ENCODE measurements at places on chromosomes 12 and 14.

- DNase-seq, result peak; percentile 38
Measured at GRCh38 chr14:106372870-106373652, 846.7 kb downstream of the TMEM121 start.

DNA sequence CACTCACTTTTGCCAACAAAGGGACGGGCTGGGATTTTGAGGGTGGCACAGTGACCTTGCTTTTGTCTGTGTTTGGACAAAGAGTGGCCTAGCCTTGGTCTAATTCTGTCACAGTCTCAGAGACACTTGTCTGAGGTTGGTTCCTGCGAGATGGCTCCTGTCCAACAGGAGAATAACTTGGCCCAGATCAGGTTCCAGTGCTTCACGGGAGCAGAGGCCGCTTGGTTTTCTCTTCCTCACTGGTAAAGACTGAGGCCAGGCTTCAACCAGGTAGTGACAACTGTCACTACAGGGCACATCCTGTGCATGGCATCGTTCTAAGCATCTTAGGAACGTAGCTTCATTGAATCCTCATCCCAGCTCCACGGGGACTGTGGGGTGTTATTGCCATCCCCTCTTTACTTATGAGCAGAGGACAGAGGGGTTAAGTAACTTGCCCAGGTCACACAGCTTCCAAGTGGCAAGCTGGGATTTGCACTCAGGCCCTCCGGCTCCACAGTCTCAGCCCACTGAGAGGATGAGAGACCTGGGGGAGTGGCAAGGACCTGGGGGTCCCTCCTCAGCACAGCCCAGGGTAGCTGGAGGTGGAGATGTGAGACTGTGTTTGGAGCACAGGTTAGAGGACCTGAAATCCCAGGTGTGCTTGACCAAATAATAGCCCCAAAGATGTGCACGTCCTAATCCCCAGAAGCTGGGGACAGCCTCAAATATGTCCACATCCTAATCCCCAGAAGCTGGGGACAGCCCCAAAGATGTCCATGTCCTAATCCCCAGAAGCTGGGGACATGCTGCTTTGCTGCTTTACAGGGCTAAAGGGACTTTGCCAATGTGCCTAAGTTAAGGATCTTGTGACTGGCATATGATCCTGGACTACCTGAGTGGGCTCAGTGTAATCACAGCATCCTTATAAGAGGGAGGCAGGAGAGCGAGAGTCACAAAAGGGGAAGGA, 179.2 kb upstream of the RTL1 start:
- no peak for DNase-seq

DNA sequence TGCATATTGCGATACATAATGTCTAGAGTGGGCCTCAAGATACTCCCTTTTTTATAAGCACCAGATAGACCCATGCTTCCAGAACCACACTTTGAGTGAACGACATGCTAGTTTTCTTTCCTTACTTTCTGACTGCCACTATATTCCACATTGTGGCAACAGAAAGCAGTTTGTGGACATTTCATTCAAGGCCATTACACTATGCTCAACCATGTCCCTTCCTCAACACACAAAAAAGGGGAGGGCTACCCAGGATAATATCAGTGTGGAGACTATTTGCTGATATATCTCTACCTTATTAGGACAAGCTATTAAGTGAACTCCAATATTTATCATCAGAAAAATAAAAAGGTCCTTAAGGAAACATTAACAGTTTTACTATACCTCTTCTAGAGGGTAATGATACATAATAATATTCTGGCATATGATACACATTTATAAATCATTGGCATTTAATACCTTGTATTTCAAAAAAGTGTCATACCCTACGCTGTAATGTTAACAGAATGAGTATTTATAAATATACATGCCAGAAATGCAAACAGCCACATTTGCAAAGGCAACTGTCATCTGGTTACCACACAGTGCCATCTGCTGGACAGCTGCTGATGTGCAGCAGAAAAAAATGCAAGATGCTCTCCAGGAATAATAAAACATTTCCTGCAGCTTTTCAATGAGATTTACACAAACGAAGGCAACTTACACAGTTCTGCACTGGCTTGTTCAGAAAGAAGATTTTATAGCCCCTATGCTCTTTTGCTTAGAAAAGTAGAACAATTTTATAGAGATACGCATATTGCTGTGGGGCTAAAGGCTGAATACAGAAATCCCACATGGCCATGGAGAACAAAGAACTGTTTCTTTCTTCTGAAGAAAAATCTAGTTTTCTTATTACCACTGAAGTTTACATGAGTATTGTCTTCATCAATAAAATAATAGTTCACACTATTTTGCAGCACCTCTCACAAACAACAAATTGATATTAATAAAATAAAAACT, 182.2 kb upstream of the GRIP1 start:
- peak; percentile 22 for DNase-seq

GRCh38 chr12:53327435-53328042, 6.1 kb upstream of the AAAS start:
- DNase-seq, result no peak

DNA sequence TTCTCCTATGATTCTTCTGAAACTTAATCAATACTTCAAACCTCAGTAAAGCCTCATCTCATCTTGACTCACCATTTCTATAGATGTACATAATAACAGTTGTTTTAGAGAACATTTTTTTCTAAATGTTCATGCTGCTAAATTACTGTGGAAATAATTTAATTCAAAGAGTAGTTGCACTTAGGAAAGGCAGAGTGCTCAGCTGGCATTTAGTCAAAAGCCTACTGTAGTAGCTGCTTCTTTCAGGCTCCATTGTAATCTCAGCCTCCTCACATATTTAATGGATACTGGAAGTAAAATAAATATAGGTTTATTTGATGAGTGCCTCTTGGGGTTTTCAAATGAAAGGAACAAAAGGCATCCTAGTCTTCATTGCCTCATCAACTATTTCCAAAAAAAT, 325.0 kb downstream of the CCER1 start:
- peak; percentile 86 for DNase-seq

GRCh38 chr12:25276199-25276937, 25.6 kb upstream of the KRAS start:
- DNase-seq, result peak; percentile 18

GRCh38 chr12:28973491-28973890, 175.6 kb upstream of the FAR2 start:
- no peak for DNase-seq

DNA sequence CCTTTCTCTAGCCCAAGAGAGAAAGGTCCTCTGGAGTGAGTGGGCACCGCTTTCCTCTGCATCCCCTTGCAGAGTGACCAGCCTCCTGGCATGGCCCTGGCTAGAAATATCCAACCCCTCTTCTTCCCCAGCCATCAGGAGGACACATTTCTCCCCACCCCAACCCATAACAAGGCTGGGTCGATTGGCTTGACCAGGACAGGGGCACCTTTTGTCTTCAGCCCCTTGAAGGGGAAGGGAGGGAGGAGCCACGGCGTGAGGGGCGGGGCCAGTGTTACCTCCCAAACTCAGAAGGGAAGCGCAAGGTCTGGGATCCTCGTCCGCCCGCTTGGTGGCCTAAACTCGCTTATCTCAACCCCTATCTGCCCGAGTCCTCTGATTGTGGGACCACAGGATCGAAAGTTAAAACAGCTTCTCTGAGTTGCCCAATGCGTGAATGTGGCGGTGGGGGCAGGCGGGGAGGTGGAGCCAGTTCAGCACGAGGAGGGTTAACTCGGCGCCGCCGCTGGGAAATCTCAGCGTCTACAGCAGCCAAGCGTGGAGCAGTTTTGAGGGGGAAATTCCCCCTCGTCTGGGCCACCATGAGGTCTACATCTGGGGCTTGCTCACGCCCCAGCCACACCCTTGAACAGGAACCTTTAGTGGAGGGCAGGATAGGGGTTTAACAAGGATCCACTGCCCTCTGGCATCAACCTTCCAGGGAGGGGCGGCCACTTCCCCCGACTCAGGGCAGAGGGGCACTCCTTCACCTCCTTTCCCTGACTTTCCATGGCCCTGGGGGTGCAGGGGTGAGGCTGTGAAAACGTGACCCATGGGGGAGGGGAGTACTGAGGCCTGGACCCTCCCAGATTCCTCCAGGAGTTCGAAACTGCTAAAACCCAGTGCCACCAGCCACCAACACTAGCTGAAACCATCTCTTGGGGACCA, 795 bp downstream of the STAT6 start:
- no peak for DNase-seq

DNA sequence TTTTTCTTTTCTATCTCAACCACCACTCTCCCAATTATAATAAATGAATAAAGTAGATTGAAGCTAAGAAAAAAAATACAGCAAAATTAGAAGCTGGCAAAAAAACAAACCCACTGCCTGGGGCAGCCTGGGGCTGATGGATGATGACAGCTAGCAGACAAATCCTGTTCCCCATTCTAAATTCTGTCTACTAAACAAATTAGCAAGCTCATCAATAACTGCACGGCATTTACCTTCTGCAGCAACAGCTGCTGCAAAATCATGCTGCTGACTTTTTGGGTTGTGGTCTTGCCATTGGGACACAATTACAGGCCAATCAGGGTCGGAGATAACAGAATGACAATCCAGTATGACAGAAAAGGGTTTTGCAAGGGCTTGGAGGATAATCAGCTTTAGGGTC, 443.6 kb upstream of the SOX5 start:
- DNase-seq, result no peak

DNA sequence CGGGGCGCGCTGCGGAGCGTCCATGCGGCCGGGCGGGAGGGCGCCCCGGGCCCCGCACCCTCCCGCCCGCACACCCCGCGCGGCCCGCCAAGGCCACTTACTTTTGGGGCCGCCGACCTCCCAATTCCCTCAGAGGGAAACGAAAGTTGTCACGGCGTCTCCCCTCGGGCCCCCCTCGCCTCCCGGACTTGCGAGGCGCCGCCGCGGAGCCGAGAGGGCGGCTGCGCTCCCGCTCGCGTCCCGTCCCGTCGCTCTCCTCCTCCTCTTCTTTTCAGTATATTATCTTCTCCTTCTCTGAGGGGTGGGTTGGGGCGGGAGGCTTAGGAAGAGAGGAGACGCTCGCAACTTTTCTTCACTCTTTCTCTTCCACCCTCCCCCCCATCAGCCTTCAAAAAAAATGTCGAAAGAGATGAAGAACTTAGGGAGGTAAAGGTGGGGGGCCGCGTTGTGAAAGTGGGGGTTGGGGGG, 613 bp downstream of the DUSP16 start:
- DNase-seq, result no peak

- DNase-seq, result no peak
Measured at GRCh38 chr12:46246021-46246700, 22.7 kb downstream of the SLC38A1 start.

GRCh38 chr14:53055003-53055402, 98.1 kb downstream of the DDHD1 start:
- peak; percentile 50 for DNase-seq
